ENCODE measurements at places on chromosomes 12 and 14. TPM values are rescaled to one million over a fixed set of nuclear protein-coding genes. Genes with fewer than 3 reads are reported as not detected.

The TAS2R7 gene
- total RNA-seq: not detected

The SERPINA9 gene
- total RNA-seq: not detected

DNA sequence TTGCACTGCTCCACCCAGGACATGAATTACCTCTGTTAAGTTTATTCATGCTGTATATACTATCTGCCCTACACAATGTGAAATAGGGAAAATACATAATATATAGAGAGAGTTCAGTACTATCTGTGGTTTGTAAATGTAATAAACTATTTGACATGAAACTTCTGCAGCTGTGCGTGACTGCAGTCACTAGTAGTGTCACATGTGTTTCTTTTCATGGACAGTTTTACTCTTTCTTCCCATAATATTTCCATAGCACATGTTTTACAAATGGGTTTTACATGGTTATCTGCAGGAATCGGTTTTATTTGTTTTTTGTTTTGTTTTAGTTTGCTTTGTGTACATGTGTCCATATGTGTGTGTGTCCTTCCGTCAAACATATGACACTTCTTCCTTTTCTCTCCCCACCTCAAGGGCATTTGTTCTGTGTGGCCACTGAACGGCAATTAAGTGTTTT lies 1644.1 kb upstream of the FLRT2 start:
- DNase-seq: no peak

DNA sequence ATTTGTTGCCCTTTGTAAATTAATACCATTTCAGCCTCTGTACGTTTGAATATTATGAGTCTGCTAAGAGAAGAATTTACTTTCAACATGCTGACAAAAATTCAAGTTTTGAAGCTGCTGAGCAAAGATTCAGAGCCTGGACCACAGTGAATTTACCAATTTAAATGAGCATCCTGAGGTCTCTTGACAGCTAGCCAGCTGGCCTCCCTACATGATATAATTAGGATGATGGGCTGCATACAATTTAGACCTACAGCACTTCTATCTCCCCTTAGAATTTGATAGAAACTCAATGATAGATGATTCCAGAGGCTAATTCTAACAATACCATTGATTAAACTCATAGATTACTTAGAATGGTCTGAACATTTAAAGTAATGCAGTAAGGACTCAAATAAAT lies 10.0 kb upstream of the EEA1 start:
- DNase-seq: no peak

GRCh38 chr14:101088714-101089113 lies 185.2 kb upstream of the RTL1 start:
- no peak for DNase-seq

GRCh38 chr12:124418791-124419190 lies 123.9 kb downstream of the RFLNA start:
- DNase-seq: no peak

The TAS2R8 gene
- total RNA-seq: not detected

- DNase-seq: no peak
Observed at GRCh38 chr12:46354802-46355199, 17.8 kb downstream of the SLC38A2 start.

The ACRBP gene
- 2.5 TPM for total RNA-seq

DNA sequence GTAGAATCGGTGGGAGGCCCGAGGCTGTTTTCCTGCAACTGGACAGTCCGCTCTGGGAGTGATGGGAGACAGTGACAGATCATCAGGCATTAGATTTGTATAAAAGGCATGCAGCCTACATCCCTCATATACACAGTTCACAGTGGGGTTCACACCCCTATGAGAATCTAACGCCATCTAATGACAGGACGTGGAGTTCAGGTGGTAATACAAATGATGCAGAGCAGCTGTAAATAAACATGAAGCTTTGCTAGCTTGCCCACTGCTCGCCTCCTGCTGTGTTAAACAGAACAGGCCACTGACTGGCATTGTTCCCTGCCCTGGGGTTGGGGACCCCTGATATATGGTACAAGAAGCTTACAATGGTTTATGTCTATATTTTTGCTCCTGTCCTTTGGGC lies 179.0 kb downstream of the LRFN5 start:
- no peak for DNase-seq

The PLCZ1 gene
- not detected for total RNA-seq

DNA sequence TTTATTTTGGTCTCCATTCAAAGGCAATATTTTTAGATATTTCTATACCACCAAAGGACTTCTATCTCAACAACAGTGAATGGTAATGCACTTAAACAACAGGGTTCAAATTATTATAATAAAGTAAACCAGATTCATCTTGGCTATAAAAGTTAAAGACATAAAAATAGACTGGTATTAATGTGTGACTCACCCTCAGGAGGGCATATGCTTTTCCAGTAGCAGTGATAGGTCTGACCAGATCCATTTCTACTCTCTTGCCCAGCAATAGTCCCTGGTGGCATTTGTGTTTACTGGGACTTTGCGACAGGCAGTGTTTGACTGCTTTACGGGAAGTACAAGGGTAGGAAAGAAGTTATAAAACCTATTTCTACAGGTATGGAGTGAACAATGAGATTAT lies 353.2 kb upstream of the ATP2B1 start:
- no peak for DNase-seq

DNA sequence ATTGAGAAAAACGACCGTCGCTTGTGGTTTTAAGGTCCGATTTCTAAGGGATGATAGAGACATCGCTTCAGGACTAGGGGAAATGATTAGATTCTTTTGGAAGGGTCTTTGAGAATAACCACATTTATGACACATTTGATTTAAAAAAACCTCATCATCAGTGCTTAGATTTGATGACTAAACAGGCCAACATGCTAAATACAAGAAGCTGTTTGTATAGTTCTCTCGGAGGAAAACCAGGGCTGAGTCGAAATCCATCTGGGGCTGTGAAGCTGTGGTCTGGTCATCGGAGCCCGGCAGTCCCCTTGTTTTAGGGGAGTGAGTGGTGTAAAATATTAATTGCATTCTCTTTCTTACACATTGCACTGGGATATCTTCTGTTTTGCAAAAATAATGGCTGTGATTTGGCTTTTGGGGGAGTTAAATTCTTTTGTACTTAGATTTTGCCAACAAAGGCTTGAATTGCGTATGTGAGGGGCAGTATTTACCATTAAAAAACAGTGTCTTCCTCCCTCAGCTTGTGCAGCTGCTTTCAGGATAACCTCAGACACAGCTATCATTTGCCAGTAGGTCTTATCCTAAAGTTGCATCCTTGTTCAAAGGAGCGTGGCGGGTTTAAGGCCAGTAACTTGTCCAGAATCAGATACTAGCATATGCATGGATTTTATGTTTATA lies 550 bp downstream of the GNG2 start:
- no peak for DNase-seq

GRCh38 chr14:49692193-49692757 lies 645 bp upstream of the KLHDC1 start:
- no peak for DNase-seq

The ZNF268 gene
- 10.8 TPM for total RNA-seq

DNA sequence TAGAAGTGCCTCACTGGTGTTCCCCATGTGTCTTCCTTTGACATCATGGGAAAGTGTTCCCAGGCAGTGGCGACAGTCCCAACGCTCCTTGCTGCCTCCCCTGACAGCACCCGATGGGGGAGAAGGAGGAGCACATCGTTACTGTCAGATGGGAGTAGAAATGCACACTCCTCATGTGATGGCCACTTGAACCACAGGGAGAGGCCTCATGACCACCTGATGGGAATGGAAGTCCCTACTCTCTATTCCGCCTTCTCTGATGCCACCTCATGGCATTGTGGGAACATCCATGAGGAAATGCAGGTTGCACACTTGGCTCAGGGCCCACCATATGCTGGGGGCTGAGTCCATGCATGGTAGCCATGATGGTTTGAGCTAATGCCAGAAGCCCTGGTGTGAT lies 14.3 kb upstream of the CORO1C start:
- DNase-seq: peak; percentile 20

DNA sequence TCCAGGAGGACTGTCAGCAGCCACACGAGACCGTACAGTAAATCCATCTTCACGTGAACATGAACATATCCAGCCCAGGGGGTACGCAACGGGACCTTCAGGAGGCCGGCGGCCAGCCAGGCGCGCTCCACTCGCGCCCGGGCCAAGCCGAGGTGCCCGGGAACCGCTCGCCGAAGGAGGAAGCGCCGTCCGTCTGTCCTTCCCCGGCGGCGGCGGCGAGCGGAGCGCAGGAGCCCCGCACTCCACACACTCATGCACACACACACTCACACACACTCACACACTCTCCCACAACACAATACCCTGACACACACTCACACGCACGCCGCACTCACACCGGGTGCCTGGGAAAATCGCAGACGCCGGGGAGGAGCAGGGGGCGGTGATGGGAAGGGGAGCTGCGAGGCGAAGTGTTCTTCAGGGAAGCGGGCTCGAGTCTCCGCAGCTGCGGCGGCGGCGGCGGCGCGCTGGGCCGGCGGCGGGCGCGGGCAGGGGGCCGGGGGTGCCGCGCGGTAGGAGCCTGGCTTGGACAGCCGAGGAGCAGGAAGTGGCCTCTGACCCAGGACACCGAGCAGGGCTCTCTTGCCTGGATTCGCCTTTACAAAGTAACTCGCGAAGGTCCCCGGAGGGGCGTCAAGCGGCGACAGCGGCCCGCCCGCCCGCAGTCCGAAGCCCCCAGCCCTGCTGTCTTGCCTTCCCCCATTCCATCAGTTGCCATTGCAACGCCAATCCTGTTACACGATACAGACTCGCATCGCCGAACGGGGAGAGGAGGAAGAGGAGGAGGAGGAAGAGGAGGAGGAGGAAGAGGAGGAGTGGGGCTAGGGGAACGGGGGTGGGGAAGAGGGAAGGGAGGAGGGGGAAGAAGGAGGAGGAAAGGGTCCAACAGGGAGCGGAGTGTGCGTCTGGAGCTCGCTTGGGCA lies 601 bp downstream of the MDGA2 start:
- DNase-seq: no peak

The ALDH6A1 gene
- total RNA-seq: 42.1 TPM

The MGAT2 gene
- total RNA-seq: 36.5 TPM

The SMCO2 gene
- total RNA-seq: not detected

The SIX6 gene
- not detected for total RNA-seq

DNA sequence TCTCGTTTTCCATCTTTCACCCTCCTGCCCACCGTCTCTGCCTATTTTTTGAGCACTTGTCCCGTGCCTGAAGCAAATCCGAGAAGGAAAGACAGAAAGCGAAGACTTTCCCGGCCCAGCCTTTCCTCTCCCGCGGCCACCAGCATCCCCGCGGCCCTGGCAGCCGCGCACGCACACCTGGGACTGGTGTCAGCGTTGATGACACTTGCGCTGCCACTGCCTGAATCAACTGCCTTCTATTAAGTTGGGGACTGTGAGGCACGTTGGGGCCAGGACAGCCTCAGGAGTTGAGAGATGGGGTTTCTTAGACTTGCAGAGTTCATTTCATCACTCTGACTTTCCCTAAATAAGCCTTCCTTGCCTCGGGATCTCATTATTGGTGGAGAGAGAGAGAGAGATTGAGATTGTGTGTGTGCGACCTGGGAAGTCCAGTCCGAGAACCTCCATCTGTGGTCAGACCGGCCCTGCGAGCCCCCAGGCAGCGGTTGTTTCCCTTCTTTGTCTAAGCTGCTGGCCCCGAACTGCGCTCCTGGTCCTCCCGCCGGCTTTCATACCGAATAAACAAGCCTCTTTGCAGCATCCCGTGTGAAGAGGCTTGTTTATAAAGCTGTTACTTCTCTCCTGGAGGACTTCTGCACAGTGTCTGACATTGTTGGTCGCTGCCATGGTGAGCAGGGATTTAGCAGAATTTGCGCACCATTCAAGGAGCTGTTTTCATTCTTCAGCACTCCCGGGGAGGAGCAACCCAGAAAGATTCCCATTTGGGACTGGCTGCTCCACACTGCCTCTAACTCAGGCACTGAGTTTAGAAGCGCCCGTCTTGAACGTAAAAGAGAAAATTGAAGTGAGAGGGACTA lies 1.5 kb downstream of the PDZRN4 start:
- DNase-seq: no peak

- no peak for DNase-seq
Observed at GRCh38 chr12:121282072-121282742, 14.3 kb downstream of the CAMKK2 start.

DNA sequence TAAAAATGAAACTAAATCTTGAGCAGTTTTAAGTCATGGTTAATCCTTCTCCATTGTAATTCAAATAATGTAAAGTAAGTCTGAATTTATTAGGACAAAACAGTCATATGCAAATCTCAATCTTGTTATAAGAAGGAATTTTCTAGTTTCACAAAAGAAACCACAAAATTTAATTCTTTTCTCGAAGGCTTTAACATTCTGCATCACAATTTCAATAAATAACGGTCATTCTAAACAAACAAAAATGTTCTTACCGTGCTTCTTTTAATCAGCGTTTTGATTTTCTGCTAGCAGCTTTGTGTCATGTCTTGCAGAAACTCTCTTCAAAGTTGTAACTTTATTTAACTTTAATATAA lies 225 bp downstream of the CLEC2B start:
- DNase-seq: no peak

The C12orf60 gene
- 0.51 TPM for total RNA-seq

DNA sequence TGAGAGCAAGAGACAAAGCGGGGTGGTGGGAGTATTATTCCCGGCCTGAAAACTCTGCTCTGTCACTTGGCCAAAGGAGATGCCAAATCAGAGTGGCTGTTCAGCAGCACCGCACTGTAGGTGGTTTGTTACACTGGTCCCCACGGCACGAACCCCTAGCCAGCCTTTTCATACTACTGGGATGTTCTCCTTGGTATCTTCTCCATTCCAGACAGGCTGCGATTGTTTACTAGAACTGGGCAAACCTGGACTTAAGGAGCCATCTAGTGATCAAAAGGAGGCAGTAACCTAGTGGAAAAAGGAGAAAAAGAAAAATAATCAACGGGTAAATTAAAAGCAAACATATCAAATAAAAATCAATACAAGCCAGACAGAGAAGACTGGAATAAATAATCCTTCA lies 58.9 kb upstream of the TMTC2 start:
- no peak for DNase-seq
